Sigmoid colon (tissue), 7 donors: ENCODE measurements at places on chromosomes 11 and 22. TPM values are rescaled to one million over a fixed set of nuclear protein-coding genes. Genes with fewer than 3 reads are reported as not detected.

APOBEC3B gene
- not detected for total RNA-seq

EFCAB6 gene
- total RNA-seq = 3.3 TPM

PANX3 gene
- not detected for total RNA-seq

HOATZ gene
- total RNA-seq = not detected

BAIAP2L2 gene
- total RNA-seq = 0.28 TPM

TMEM138 gene
- total RNA-seq = 18.9 TPM

DNA sequence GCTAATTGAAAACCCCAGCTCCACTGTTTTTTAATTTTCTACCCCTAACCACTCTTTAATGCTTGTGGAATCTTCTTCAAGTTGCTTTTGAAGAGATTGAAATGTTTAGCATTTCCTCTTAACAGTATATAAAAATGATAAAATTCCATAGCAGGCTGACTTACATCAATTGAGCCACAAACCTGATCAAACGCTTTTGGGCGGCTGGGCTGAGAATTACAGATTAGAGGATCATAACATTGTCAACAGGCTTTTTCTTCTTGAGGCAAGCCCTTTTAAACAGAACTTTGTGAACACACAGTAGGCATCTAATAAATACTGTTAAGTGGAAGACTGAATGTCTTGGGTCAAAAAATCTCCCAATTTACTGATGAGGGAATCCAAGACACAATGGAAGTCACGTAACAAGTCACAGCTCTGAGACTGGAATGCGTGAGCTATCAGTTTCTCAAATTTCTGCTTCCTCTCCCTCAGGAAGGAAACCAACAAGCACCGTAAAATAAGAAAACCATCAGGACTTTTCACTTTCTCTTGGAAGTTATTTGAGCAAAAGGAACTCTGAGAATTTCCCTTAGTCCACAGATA lies 50.0 kb upstream of the CCDC89 start:
- no peaks in the 10 kb centered on the region for H3K27me3 ChIP-seq
- H3K4me1 ChIP-seq = no peaks in the 10 kb centered on the region
- H3K27ac ChIP-seq = no peak overlapping the region
- no peak for DNase-seq

DNA sequence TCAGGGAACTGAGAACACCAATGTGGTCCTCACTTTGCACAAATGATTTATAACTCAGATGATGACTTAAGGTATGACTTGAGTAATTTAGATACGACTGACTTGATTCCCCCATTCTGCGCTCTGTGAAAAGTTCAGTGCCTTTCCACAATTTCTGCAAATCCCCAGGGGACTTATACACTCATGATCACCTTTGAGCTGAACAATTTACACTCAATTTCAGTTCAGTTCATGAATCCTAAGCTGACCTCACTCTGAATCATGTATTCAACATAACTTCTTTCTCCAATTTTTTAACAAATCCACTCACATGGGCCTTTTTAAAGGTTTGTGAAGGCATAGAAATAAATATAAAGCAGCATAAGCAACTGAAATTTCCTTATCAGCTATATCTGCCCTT lies 274.2 kb downstream of the FAM76B start:
- no peak overlapping the region for H3K27ac ChIP-seq
- no peak overlapping the region for H3K4me3 ChIP-seq
- no peaks in the 10 kb centered on the region for H3K36me3 ChIP-seq
- peaks cover 27% of the 10 kb centered on the region for H3K4me1 ChIP-seq
- DNase-seq = no peak
- no peaks in the 10 kb centered on the region for H3K27me3 ChIP-seq

- H3K36me3 ChIP-seq = no peaks in the 10 kb centered on the region
- H3K27ac ChIP-seq = no peak overlapping the region
- no peak overlapping the region for H3K4me3 ChIP-seq
- DNase-seq = no peak
- H3K4me1 ChIP-seq = no peaks in the 10 kb centered on the region
- H3K27me3 ChIP-seq = no peaks in the 10 kb centered on the region
Observed at GRCh38 chr22:50556703-50557102, 6.0 kb downstream of the SYCE3 start.

GRCh38 chr11:72720047-72720446 lies 32.2 kb downstream of the ARAP1 start:
- peak overlapping the region; percentile 87 for H3K27ac ChIP-seq
- H3K27me3 ChIP-seq = no peaks in the 10 kb centered on the region
- peaks cover 47% of the 10 kb centered on the region for H3K4me1 ChIP-seq
- DNase-seq = no peak

DNA sequence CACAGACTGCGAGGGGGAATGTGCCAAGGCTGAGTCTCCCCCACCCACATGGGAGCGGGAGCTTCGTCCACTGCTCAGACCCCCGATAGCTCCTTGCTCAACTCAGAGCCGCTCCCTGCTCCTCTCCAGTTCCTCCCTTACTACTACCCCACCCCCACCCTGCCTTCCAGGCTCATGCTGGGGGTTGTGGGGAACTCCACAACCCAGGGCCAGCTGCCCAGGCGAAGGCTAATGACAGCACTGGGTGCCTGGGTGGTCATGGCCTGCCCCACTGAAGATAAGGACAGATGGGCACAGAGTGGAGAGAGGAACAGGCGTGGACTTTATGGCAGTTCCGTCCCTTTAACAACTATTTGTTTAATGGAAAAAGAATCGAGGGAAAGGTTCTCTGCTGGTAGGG lies 73.7 kb downstream of the PDE2A start:
- H3K27ac ChIP-seq = no peak overlapping the region
- H3K27me3 ChIP-seq = no peaks in the 10 kb centered on the region
- H3K36me3 ChIP-seq = no peaks in the 10 kb centered on the region
- peaks cover 6% of the 10 kb centered on the region for H3K4me1 ChIP-seq
- H3K4me3 ChIP-seq = no peak overlapping the region
- DNase-seq = no peak

DNA sequence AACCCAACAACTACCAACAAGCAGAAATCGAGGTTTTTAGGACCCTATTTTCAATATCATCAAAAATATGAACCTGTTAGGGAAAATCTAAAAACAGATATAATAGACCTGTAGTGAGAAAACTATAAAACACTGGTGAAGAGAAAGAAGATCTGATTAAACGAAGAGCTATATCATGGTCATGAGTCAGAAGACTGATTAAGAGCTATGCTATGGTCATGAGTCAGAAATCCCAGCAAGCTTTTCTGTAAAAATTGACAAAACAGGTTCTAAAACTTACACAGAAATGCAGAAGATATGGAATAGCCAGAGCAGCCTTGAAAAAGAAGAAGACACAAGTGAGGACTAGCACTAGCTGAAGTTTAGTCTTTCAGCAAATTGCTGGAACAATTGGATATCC lies 345.0 kb downstream of the TBC1D22A start:
- no peaks in the 10 kb centered on the region for H3K4me1 ChIP-seq
- no peak overlapping the region for H3K4me3 ChIP-seq
- no peaks in the 10 kb centered on the region for H3K36me3 ChIP-seq

DNA sequence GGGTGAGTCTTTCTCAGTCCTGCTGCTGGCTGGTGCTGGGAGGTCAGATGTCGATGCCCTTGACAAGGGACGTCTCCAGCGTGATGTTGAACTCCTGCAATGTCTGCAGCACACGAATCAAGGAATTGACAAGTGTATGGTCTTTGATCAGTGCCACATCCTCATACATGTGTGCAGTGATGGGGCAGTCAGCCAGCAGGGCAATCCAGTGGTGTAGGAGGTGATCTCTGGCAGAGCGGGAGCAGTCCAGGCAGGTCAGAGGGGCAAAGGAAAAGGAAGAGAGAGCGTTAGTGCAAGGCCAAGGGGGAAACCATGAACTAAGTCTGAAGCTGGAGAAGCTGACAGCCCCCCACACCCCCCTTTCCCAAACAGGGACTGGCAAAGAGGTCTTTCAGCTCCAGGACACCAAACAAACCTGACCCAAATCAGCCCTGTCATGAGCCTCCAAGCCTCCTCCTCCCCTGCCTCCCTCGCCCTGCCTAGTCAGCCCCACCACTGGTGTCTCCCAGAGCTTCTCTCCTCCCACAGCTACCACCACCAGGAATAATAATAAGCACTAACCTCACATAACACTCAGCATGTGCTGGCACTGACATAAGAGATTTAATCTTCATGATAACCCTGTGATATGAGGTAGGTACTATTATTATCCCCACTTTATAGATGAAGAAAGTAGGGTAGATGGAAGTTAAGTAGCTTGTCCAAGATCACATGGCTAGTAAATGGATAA lies 48.4 kb upstream of the SCUBE2 start:
- H3K4me3 ChIP-seq = no peak overlapping the region
- H3K4me1 ChIP-seq = no peaks in the 10 kb centered on the region
- no peaks in the 10 kb centered on the region for H3K27me3 ChIP-seq
- DNase-seq = no peak
- H3K36me3 ChIP-seq = peaks cover 24% of the 10 kb centered on the region
- H3K27ac ChIP-seq = peak overlapping the region; percentile 54

DNA sequence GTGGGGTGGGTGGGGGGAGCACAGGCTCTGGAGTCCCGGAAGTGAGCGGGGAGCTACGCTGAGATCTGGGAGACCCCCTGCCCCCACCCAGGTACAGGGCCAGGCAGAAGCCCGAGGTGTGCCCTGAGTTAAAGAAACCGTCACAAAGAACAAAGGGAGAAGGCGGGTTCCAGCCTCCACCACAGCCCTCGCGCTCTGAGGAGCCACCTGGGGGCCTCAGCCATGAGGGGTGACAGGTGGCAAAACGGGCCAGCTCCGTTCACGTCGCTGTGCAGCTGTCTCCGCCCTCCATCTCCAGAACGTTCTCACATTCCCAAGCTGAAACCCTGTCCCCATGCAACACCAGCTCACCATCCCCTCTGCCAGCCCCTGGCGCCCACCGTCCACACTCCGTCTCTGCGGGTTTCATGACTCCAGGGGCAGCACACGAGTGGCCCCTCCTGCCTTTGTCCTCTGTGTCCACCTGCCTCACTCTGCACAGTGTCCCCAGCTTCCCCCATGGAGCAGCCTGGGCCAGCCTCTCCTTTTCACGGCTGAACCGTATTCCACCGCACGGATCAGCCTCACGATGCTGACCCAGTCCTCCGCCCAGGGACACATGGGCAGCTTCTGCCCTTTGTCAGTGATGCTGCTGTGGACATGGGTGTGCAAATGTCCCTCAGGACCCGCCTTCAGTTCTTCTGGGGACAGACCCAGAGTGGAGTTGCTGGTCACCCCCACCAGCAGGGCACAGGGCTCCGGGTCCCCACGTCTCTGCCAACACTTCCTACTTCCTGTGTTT lies 1.7 kb upstream of the MUC5B start:
- H3K27ac ChIP-seq = no peak overlapping the region
- H3K4me1 ChIP-seq = no peaks in the 10 kb centered on the region
- peaks cover 68% of the 10 kb centered on the region for H3K27me3 ChIP-seq

DNA sequence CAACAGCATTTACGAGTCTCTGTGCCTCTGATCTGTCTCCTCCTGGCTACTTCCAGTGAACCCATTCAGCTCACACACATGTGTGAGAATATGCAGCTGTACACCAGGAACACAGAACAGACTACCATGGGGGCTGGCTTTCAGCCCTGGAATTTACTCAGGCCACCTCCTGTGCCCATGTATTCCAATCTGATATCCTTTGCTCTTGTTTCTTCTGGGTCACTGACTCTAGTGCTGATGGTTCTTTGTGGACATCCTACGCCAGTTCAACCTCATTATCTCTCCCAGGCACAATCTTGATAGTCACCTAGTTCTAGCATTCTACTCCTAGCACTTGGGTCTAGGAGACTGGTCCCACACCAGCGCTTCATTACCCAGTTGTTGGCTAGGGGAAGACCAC lies 23.0 kb upstream of the ZC3H12C start:
- H3K36me3 ChIP-seq = no peaks in the 10 kb centered on the region
- DNase-seq = no peak
- H3K4me3 ChIP-seq = no peak overlapping the region
- H3K4me1 ChIP-seq = no peaks in the 10 kb centered on the region
- H3K27ac ChIP-seq = no peak overlapping the region

DNA sequence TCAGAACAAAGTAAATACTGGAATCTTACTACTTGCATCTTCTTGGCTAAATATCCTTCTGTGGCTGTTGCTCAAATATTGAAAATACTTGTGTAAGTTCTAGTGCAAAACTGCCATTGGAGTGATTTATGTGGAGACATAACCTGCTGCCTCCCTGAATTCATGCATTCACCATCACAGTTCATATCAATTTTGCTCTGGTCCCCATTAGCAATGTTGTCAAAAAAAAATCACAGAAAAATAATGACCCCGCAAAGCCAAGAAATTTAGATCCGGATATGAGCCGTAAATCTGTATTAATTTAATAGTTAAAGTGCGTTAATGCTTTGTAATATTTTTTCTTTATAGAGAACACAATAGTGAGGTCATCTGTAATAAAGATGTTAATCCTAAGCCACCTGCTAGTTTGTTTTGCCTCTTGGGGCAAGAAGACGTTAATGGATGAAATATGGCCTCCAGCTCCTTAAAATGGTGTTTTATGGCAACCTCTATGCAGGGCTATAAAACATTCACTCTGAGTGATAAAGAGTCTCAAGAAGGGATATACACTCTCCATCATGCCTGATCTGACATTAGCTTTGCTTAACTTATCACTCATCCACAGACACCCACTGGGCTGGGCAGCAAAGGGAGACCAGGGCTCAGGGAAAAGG lies 255.9 kb downstream of the INSC start:
- no peak overlapping the region for H3K4me3 ChIP-seq
- no peaks in the 10 kb centered on the region for H3K36me3 ChIP-seq
- H3K27me3 ChIP-seq = no peaks in the 10 kb centered on the region
- no peak for DNase-seq

GRCh38 chr11:92964471-92964870 lies 5.0 kb upstream of the MTNR1B start:
- H3K36me3 ChIP-seq = no peaks in the 10 kb centered on the region
- DNase-seq = no peak
- no peak overlapping the region for H3K4me3 ChIP-seq

DNA sequence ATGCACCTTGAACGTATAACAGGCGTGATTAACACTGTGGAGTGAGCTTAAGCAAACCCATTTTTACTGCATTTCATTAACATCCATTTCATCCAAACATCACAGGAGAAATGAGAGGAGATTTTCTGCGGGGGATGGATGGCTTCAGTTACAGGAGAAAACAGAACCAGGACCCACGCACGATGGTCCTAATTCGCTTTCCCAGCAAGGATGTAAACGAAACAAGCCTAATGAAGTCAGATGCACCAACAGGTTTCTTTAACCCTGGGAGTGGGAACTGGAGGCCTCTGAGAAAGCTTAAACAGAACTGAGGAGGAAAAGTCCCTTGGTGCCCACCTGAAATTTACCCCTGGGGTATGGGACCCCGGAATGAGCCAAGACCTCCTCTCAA lies 2.7 kb downstream of the CADM1 start:
- peak overlapping the region; percentile 10 for H3K4me3 ChIP-seq
- DNase-seq = no peak

- no peak for DNase-seq
- peaks cover 58% of the 10 kb centered on the region for H3K4me1 ChIP-seq
- no peak overlapping the region for H3K27ac ChIP-seq
- no peaks in the 10 kb centered on the region for H3K36me3 ChIP-seq
- H3K4me3 ChIP-seq = no peak overlapping the region
Observed at GRCh38 chr11:108019870-108020540, 11.3 kb downstream of the CUL5 start.

DNA sequence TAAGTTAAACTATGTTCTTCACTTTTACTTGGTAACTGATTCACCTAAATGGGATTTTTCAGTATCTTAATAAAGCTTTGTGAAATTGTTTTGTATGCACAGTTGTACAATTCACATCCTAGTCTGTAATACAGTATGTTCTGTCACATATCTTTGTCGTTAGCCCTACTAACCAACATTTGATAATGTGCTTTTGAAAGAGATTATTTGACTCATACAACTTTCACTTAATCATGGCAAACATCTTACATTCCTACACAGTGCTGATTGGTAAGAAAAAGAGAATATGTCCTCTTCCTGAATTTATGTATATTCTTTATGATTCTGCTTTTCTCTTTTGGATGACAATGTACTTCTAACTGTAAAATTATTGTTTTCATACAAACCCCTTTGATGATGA lies 234.5 kb downstream of the METTL15 start:
- H3K4me1 ChIP-seq = peaks cover 6% of the 10 kb centered on the region
- no peak overlapping the region for H3K4me3 ChIP-seq
- no peaks in the 10 kb centered on the region for H3K36me3 ChIP-seq
- H3K27ac ChIP-seq = no peak overlapping the region
